ENCODE measurements at places on chromosomes 16 and 17.

- DNase-seq: no peak
Observed at GRCh38 chr16:10114409-10114808, 67.8 kb downstream of the GRIN2A start.

- DNase-seq: no peak
Observed at GRCh38 chr17:81405411-81405872, 10.2 kb downstream of the BAHCC1 start.

DNA sequence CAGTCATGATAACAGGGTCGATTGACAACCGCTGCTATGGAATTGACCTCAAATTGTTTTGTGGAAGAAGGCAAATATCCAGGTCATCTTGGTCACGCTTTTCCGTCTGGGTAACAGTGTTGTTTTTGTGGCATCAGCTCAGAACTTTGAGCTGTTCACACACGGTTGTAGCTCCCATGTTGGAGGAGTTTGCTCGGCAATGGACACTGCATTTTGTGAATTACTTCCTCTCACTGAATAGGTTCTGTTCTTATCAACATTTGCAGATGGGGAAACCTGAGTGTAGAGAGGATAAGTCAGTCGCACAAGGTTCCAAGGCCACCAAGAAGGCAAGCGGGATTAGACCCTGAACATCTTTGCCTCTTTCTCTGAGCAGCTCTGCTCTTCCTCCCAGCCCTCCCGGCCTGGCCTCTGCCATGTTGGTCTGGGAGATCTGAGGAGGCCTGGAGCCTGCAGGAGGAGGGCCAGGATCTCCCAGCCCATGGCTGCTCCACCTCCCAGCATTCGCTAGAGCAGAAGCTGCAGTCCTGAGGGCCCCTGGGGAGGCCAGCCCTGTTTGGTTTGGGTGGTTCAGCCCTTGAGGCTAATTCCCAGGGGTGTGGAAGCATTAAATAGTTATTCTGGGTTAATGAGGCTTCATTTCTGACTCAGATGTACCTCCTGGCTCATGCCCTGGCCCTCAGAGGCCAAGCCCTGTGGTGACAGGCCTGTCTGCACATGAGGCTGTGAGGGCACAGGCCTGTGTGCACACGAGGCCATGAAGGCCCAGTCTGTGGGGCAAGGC is 154.1 kb upstream of the PLCG2 start:
- DNase-seq: peak; percentile 57

DNA sequence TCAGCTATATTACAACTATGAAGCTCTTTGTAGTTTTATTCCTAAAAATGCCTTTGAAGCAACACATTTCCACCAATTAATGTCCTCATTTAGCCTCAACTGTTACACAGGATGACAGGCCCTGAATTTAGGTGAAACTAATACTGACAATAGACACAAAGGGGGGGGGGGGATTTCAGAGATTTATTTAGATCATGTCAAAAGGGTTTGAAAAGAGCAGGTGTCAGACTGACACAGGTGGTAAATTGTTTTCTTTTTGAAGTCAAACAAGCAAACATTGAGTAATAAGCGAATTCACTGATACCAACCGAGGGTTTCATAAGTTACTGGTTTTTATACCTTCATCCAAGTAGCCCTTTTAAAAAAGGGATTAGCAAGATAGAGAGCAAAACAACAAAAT is 40.8 kb downstream of the KANSL1 start:
- DNase-seq: no peak

GRCh38 chr17:40265337-40265736 is 22.3 kb upstream of the CDC6 start:
- DNase-seq: no peak

- no peak for DNase-seq
Observed at GRCh38 chr17:34099859-34100515, 155.1 kb upstream of the CCL2 start.

- DNase-seq: no peak
Observed at GRCh38 chr17:16085066-16085699, 85.6 kb downstream of the TTC19 start.

DNA sequence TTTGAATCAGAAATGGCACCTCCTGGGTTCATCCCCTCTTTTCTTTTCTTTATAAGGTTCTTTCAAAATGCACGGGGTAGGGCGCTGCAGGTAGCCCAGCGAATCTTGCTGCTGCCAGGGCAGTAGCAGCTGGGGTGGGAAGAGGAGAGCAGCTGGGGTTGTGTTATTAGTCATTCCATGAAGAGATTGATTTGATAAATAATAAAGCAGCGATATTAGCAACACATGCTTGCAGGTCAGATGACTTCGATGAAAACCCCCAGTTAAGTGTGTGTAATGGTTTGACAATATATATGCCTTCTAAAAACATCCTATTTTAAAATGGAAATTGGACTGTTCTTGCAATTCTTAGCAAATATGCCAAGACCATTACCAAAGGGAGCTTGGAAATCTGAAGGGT is 200.7 kb downstream of the CCDC182 start:
- no peak for DNase-seq

GRCh38 chr17:45991341-45991740 is 7.7 kb upstream of the STH start:
- no peak for DNase-seq

DNA sequence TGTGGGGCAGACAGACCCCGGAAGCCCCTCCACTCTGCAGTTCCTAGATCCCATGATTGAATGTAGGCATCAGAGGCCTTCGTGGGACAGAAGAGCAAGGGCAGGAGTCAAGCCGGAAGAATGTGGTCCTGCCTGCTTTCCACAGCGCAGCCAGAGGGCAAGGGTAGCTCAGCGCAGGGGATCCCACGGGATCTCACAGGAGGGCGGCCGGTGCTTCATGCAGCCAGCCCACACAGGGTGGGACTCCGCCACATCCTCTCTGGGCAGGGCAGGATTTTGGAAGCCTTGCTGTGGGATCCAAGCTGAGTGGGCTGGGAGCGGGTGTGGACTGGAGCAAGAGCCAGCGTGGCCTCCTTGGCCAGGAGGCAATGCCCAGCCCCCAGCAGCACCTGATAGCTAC is 13.0 kb downstream of the KATNB1 start:
- DNase-seq: no peak

- DNase-seq: no peak
Observed at GRCh38 chr17:62662855-62663254, 35.4 kb downstream of the MRC2 start.

DNA sequence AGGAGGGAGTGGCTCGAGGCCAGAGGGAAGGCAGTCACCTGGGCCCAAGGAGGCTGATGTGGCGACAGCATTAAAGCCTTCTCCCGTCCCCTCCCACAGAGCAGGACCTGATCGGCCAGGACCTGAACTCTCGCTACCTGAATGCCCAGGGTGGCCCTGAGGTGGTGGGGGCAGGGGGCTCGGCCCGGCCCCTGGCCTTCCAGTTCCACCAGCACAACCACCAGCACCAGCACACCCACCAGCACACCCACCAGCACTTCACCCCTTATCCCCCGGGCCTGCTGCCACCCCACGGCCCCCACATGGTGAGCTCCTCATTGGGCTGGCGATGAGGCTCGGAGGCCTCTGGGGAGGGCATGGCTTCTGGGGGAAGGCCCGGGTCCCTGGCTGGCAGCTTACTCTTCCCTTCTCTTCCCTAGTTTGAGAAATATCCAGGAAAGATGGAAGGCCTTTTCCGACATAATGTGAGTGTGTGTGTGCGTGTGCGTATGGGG is 6.4 kb downstream of the FBRS start:
- DNase-seq: no peak

- DNase-seq: no peak
Observed at GRCh38 chr16:25065899-25066298, 45.6 kb upstream of the LCMT1 start.

GRCh38 chr17:27531469-27531961 is 75.3 kb downstream of the KSR1 start:
- DNase-seq: no peak

DNA sequence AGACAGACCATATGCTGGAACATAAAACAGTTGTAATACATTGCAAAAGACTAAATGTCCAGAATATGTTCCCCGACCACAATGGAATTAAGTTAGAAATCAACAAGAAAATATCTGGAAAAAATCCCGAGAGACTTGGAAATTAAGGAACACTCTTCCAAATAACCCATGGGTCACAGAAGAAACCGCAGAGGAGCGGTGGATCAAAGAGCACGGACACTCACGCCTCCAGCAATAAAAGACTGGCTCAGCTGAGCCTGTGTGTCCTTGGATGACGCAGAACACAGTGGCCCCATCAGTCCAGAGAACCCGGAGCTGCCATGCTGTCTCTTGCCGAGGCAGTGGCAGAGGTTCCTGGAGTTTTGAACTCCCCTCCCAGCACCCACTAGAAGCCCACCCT is 30.9 kb upstream of the FOXF1 start:
- no peak for DNase-seq

DNA sequence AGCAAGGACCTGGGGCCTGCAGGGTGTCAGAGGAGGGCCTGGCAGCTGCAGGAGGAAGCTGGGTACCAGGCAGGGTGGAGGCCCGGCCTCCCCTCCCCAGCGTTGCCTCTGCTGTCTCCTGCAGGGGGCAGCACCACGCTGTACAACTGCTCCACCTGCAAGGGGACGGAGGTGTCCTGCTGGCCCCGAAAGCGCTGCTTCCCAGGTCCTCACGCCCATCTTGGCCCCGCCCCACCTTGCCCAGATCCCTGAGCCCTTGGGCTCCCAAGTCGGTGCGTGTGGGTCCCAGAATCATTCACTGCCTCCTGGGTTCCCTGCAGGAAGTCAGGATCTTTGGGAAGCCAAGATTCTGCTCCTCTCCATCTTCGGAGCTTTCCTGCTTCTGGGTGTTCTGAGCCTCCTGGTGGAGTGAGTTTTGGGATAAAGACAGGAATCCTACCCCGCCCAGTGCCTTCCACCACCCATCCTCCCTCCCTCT is 1.2 kb downstream of the TMEM95 start:
- DNase-seq: peak; percentile 90

DNA sequence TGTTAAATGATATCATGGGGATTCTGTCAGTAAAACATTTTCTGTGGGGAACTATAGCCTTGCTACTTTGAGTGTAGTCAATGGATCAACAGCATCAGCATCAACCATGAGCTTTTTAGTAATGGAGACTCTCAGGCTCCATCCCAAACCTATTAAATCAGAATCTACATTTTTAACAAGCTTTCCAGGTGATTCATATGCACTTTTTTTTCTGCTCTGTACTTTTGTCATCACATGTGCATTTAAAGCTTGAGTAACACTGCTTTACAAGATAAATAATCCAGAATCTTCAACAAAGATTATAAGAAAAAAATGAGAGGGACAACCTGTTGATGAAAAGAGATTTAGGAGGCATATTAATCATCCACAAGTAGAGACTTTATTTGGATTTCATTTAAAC is 23.5 kb downstream of the NUP93 start:
- peak; percentile 47 for DNase-seq

- peak; percentile 83 for DNase-seq
Observed at GRCh38 chr16:55471448-55472097, 7.4 kb upstream of the MMP2 start.

GRCh38 chr17:6303664-6304063 is 131.3 kb downstream of the AIPL1 start:
- peak; percentile 41 for DNase-seq

GRCh38 chr17:75878174-75878998 is at the start of gene TRIM47:
Gene TRIM47 (minus strand): TSS chr17:75878581. CDS start chr17:75878548, 33 bp downstream.
- peak; percentile 52 for DNase-seq

DNA sequence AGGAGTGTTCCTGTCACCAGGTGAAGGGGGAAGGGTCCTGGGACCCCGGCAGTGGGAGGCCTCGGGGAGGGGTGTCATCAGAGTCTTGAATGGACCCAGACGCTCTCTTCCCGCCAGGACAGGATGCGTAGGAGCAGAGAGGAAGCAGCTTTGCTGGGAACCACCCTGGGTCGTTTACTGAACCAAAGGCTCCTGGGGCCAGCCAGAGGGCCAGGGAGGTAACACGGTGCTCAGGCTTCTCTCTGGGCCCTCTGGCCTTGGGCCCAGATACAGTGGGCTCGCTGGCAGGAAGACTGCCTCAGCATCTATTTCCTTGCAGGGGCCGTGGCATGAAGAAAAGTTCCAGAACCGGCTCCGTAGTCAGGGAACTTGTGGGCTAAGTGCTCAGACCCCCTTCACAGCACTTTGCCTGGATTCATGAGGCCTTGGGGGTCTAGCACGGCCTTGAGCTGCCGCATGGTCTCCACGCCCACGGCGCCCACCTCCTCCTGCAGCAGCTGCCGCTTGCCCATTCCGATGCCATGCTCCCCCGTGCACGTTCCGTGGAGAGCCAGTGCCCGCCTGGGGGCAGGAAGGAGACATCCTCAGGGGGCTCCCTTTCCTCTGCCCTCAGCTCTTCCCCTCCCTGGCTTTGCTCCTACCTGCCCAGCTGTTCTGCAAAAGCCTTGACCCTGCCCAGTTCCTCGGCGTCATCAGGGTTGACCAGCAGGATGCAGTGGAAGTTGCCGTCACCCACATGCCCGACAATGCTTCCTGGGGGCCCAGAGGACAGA is 4.4 kb downstream of the LDHD start:
- no peak for DNase-seq

- DNase-seq: no peak
Observed at GRCh38 chr17:54892360-54892759, 8.3 kb upstream of the TOM1L1 start.

- DNase-seq: peak; percentile 77
Observed at GRCh38 chr16:11977376-11978041, 975 bp downstream of the SNX29 start.

DNA sequence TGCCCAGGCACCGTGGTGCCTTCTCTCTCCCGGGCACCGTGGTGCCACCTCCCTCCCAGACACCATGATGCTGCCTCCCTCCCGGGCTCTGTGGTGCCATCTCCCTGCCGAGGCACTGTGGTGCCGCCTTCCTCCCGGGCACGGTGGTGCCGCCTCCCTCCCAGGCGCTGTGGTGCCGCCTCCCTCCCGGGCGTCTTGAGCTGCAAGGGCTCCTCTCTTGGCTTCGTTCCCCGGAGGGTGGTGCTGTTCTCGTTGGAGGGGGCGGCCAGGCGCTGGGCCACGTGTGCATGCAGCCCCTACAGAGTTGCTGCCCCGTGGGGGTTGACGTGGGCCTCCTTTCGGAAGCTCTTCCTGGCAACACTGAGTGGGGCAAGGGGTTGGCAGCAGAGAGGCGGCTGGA is 8.2 kb downstream of the CENPX start:
- no peak for DNase-seq

Measured in epithelial cell of esophagus (primary cell).